ENCODE measurements at places on chromosomes 7 and 10. TPM values are rescaled to one million over a fixed set of nuclear protein-coding genes. Genes with fewer than 3 reads are reported as not detected.

STOX1 gene
- total RNA-seq, result 4.1 TPM

DNA sequence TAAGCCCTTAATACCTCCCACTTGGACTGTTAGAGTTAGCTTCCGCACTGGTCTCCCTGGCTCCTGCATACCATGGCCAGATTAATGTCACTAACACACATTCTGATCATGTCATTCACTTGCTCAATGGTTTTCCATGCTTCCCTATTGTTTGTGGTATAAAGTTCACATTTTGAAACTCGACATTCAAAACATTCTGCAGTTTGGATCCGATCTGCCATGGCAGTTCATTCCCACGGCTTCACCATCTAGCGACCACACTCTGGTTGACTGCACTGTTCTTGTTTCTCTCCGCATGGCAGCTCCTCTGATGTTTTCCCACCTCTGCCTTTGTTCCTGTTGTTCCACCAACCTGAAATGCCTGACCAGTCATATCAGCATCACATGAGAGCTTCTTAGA lies 87.4 kb upstream of the WAC start:
- H3K27me3 ChIP-seq, result no peaks in the 10 kb centered on the region
- H3K4me1 ChIP-seq, result no peaks in the 10 kb centered on the region
- no peaks in the 10 kb centered on the region for H3K36me3 ChIP-seq
- no peak for DNase-seq
- H3K4me3 ChIP-seq, result no peak overlapping the region
- H3K27ac ChIP-seq, result no peak overlapping the region

GRCh38 chr10:5442990-5443370 lies 30.6 kb downstream of the NET1 start:
- DNase-seq, result no peak
- H3K27ac ChIP-seq, result no peak overlapping the region
- H3K4me3 ChIP-seq, result no peak overlapping the region
- no peaks in the 10 kb centered on the region for H3K36me3 ChIP-seq

DNA sequence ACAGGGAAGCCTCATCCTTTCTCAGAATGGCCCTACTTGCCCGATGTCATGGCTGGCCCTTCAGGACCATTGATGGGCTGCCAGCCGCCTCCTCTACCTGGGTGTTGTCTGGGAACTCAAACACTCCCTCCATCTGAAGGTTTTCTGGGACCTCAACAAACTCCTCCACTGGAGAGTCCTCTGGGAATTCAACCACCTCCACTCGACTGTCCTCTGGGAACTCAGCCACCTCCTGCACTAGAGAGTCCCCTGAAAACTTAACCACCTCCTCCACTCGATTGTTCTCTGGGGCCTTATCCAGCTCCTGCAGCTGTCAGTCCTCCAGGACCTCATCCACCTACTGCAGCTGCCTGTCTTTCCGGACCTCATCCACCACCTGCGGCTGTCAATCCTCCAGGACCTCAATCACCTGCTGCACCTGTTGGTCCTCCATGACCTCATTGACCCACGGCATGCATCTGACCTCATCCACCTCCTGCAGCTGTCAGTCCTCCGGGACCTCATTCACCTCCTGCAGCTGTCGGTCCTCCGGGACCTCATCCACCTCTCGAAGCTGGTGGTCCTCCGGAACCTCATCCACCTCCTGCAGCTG lies 37.1 kb downstream of the MAT1A start:
- no peak overlapping the region for H3K4me3 ChIP-seq
- peak overlapping the region; percentile 72 for H3K27ac ChIP-seq

KIAA1549 gene
- total RNA-seq, result 6.7 TPM

GRCh38 chr10:22029445-22030236 lies 26.1 kb upstream of the DNAJC1 start:
- H3K4me1 ChIP-seq, result no peaks in the 10 kb centered on the region
- H3K27ac ChIP-seq, result no peak overlapping the region
- no peaks in the 10 kb centered on the region for H3K36me3 ChIP-seq
- no peak for DNase-seq

DNA sequence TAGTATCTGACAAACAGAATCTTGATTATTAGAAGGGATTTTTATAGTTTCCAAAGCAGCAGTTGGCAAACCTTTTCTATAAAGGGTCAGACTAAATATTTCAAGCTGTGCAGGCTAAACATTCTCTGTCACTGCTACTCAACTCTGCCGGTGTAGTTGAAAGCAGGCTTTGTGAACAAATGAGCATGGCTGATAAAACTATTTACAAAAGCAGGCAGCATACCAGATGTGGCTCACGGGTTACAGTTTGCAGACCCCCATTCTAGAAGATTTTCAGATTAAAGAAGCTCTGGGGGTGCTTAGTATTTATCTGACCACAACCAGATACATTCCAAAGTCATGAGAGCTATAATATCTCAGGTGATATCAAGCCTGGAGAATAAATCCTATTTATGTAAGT lies 1017.5 kb downstream of the SORCS1 start:
- no peaks in the 10 kb centered on the region for H3K36me3 ChIP-seq
- no peak overlapping the region for H3K4me3 ChIP-seq
- no peaks in the 10 kb centered on the region for H3K4me1 ChIP-seq

- no peak overlapping the region for H3K4me3 ChIP-seq
- H3K36me3 ChIP-seq, result no peaks in the 10 kb centered on the region
- no peak overlapping the region for H3K27ac ChIP-seq
Observed at GRCh38 chr7:41979834-41980307, 257.1 kb downstream of the GLI3 start.

- peaks cover 5% of the 10 kb centered on the region for H3K4me1 ChIP-seq
- no peak for DNase-seq
- no peaks in the 10 kb centered on the region for H3K27me3 ChIP-seq
- H3K4me3 ChIP-seq, result no peak within 1 kb of the TSS
Observed at GRCh38 chr10:100330079-100330478, at the start of gene PKD2L1. Gene PKD2L1 (minus strand): TSS chr10:100330228. CDS start chr10:100330103, 125 bp downstream.

- H3K27me3 ChIP-seq, result no peaks in the 10 kb centered on the region
- no peaks in the 10 kb centered on the region for H3K4me1 ChIP-seq
- DNase-seq, result no peak
- H3K27ac ChIP-seq, result no peak overlapping the region
- no peaks in the 10 kb centered on the region for H3K36me3 ChIP-seq
- no peak overlapping the region for H3K4me3 ChIP-seq
Observed at GRCh38 chr10:112698818-112699164, 251.3 kb upstream of the TCF7L2 start.

GRCh38 chr10:97861097-97861750 lies 11.6 kb downstream of the GOLGA7B start:
- DNase-seq, result no peak
- no peaks in the 10 kb centered on the region for H3K36me3 ChIP-seq
- H3K4me1 ChIP-seq, result no peaks in the 10 kb centered on the region

DNA sequence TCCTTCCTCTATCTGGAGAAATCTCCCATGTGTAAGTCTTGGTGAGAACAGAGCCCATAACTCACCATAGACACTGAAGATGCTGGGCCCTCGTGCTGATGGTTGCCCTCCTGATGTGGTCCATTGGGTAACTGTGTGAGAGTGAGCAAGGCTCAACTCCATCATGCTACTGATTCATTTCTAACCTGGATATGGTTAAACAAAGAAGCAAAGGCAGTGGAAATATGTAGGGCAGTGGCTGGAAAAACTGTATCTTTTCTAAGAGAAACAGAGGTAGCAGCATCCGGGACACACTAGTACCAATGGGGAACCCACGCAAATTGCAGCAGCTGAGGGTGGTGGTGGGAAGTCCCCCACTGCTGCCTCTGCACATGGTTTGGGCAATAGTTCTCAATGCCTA lies 221.7 kb downstream of the KLF6 start:
- no peak for DNase-seq
- no peaks in the 10 kb centered on the region for H3K27me3 ChIP-seq
- no peak overlapping the region for H3K4me3 ChIP-seq

TRIM74 gene
- 1.2 TPM for total RNA-seq

- peak overlapping the region; percentile 28 for H3K27ac ChIP-seq
- peaks cover 3% of the 10 kb centered on the region for H3K4me1 ChIP-seq
- no peak overlapping the region for H3K4me3 ChIP-seq
- no peak for DNase-seq
- no peaks in the 10 kb centered on the region for H3K27me3 ChIP-seq
- no peaks in the 10 kb centered on the region for H3K36me3 ChIP-seq
Observed at GRCh38 chr10:33900596-33900995, 566.1 kb upstream of the NRP1 start.

HOXA7 gene
- total RNA-seq, result not detected

GRCh38 chr10:112131346-112131745 lies 52.2 kb downstream of the GPAM start:
- no peaks in the 10 kb centered on the region for H3K36me3 ChIP-seq
- H3K27me3 ChIP-seq, result no peaks in the 10 kb centered on the region
- H3K4me1 ChIP-seq, result no peaks in the 10 kb centered on the region
- no peak overlapping the region for H3K27ac ChIP-seq
- DNase-seq, result no peak

GRCh38 chr10:115022733-115023132 lies 70.4 kb upstream of the ATRNL1 start:
- H3K4me1 ChIP-seq, result no peaks in the 10 kb centered on the region
- no peak overlapping the region for H3K27ac ChIP-seq
- no peak for DNase-seq
- H3K36me3 ChIP-seq, result no peaks in the 10 kb centered on the region
- no peaks in the 10 kb centered on the region for H3K27me3 ChIP-seq
- no peak overlapping the region for H3K4me3 ChIP-seq

DNA sequence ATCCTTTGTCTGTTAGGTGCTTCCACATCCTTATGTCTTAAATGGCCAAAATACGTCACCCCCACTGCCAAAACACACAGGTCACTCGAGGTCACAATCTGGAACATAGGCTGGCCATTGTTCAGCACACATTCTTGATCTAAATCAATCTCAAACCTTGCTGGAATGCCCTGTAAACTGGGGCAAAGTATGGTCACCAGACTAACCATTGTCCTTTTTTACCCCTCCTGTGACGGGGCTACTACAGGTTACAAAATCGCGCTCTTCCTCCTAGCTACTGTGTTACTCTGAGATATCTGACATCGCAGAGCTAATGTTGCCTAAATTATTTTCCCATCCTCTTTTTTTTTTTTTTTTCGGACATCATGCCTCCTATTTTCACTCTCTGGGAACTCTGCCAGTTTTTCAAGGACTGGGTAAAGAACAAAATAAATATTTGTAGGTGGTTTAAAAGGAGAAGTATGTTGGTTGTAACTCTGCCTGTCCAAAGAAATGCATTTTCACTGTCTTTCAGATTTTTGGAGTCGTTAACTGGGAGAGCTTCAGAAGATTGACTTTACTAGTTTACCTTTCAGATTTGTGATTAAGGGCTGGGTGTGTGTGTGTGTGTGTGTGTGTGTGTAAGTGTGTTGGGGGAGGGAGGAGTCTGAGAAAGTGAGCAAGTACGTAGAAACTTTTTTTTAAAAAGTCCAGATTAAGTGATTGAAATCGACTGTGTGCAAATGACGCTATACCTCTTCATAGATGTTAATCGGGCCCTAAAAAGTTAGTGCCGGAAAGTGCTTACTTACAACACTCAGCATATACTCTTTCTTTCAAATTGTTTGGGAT lies 942 bp upstream of the KIAA1217 start:
- peak overlapping the region; percentile 44 for H3K4me3 ChIP-seq
- H3K27ac ChIP-seq, result peak overlapping the region; percentile 87
- H3K4me1 ChIP-seq, result peaks cover 19% of the 10 kb centered on the region
- no peaks in the 10 kb centered on the region for H3K36me3 ChIP-seq

DNA sequence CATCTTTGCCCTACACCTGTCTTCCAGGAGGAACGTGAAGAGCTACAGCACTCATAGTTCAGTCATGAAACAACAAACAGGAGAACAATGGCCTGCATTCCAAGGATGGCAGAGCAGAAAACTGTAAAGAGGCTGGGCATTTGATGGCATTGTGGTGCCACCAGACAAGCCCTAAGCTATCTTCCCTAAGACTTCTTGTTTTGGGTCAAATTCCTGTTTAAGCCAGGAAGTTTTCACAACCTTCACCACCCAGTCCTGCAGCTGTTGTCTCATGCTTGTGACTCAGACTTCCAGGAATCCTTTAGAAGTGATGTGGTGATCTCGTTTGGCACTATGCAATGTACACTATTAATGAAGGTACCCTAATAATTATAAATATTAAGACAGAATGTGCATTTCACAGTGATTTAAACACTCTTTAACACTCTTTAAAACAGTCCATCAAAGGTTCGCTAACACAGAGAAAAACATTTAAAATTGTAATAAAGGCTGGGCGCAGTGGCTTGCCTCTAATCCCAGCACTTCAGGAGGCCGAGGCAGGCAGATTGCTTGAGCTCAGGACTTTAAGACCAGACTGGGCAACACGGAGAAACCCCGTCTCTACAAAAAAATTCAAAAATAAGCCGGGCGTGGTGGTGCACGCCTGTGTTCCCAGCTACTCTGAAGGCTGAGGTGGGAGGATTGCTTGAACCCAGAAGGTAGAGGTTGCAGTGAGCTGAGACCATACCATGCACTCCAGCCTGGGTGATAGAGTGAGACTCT lies 2.7 kb upstream of the HERPUD2 start:
- no peaks in the 10 kb centered on the region for H3K27me3 ChIP-seq
- H3K4me3 ChIP-seq, result no peak overlapping the region
- no peak for DNase-seq
- no peak overlapping the region for H3K27ac ChIP-seq
- peaks cover 14% of the 10 kb centered on the region for H3K4me1 ChIP-seq
- no peaks in the 10 kb centered on the region for H3K36me3 ChIP-seq

DNA sequence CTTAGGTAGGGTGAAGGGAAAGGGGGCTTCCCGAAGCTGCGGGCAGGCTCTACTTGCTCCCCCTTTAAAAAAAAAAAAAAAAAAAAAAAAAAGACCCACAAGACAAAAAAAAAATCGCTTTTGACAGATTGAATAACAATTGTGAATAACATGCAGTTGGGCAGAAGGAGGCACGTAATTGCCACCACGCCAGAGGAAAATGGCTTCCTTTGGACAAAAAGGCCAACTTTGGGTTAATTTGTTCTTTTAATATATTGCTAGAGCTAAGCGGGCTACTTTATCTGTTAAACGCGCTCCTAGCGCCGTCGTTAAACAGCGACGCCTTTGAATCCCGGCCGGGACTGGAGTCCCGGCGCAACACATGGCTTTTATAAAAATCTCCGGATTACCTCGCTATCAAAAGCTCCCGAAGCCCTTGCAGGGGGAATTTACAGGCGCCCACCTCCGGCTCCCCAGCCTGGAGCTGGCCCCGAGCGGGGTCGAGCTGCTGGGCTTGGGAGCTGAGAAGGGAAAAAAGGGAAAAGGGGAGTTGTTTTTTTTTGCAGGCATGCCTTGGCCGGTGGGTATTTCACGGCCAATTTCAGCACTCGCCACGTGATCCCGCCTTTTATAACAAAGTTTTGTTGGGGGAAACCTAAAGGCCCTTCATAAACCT lies 1.2 kb downstream of the HOXA11 start:
- DNase-seq, result no peak
- H3K27me3 ChIP-seq, result peaks cover 46% of the 10 kb centered on the region
- peak overlapping the region; percentile 40 for H3K4me3 ChIP-seq
- H3K27ac ChIP-seq, result no peak overlapping the region

STAMBPL1 gene
- total RNA-seq, result 4.9 TPM

DNA sequence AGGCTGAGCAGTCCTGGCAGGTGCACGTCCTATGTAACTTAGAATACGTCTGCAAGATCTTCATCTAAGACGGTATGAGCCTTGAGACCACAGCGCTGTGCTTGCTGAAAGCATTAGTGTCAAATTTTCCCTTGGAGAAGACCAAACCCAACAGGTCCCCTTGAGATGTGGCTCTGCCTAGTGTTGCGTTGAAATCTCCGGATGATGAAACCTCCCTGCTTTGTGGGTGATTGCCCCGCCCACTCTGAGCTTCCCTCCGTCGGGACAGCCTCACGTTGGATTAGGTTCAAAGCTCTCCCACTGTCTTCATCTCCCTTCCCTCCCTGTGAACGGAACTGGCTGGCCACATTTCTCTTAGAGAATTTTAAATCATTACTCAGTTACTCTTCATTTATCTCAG lies 102.0 kb downstream of the ADARB2 start:
- DNase-seq, result no peak
- no peak overlapping the region for H3K27ac ChIP-seq
- H3K27me3 ChIP-seq, result no peaks in the 10 kb centered on the region
- H3K36me3 ChIP-seq, result no peaks in the 10 kb centered on the region

Measured in upper lobe of left lung (tissue), 6 donors.